Germinal center (tissue), 1 donor: ENCODE measurements at places on chromosomes 12 and 14.

- no peak for DNase-seq
These were observed 27.1 kb upstream of the CLMN start for GRCh38 chr14:95346820-95347219.

DNA sequence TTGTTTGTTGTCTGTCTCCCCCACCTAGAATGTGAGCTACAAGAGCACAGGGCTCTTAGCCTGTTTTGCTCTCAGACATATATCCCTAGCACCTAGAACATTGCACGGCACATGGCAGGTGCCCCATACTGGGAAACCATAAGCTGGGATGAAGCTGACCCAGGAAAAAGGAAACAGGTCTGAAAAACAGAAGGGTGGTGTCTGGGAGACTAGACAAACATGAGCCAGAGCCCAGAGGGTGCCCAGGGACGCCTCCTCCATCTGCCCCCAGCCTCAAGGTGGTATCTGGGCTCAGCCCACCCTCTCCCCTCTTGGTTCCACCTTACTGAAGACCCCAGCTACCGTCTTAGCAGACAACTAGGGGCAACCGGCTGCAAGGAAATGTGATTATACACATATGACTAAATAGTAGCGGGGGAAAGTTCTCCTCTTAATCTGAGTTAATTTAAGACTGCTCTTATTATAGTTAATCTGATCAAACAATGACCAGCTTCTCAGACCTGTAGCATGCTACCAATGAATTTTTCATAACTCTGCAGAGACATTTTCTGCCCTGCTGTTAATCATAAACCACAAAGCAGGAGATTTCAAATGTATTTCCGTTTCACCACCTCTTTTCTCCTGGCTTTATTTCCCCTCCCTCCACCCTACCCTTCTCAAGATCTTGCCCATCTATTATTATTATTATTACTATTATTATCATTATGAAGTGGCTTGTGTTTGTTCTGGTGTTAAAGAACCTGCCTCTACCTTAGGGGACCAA is 31.9 kb downstream of the KSR2 start:
- DNase-seq, result no peak

DNA sequence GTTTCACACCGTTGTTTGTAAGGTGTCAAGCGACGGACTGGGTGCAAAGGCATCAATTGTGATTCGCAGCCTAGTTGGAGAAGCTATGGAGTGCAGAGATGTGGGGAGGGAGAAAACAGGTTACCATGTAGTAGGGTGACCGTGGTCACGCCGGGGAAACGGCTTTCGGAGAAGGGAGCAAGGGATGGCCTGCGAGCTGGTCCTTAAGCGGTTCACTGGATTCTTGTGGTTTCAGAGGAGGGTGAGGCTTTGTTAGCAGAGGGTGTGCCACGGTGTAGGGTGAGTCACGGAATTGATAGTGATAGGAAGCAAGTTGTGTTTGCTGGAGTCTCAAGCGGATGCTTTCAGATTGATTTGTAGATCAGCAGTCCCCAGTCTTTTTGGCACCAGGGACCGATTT is 2.3 kb downstream of the PIWIL1 start:
- no peak for DNase-seq

GRCh38 chr12:68056300-68056699 is 67.1 kb downstream of the IFNG-AS1 start:
- DNase-seq, result no peak

- DNase-seq, result no peak
These were observed 15.7 kb upstream of the ESPL1 start for GRCh38 chr12:53252349-53252916.

GRCh38 chr14:91265404-91265803 is 20.9 kb upstream of the GPR68 start:
- DNase-seq, result no peak

GRCh38 chr14:103802356-103802755 is 45.0 kb downstream of the PPP1R13B start:
- DNase-seq, result no peak

- no peak for DNase-seq
These were observed 55.5 kb upstream of the BDKRB2 start for GRCh38 chr14:96149131-96149530.

- no peak for DNase-seq
These were observed 13.7 kb downstream of the KTN1 start for GRCh38 chr14:55593698-55594097.

DNA sequence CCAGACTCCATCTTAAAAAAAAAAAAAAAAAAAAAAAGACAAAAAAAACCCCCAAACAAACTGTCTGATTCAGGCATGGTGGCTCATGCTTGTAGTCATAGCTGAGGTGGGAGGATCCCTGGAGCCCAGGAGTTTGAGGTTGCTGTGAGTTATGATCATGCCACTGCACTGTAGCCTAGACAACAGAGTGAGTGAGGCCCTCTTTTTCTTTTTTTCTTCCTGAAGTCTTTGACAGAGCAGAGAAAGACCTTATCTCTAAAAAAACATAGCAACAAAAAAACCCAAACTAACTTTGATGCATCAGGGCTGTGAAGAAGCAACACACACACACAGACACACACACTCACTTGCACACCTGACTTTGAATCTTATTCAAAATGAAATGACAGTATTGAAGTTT is 7.7 kb upstream of the AMN1 start:
- no peak for DNase-seq

GRCh38 chr12:7485095-7485494 is 18.5 kb downstream of the CD163 start:
- DNase-seq, result no peak

GRCh38 chr12:93468008-93468371 is 676 bp downstream of the MRPL42 start:
- no peak for DNase-seq
